Urinary bladder (tissue), 4 donors: ENCODE measurements at places on chromosomes 3 and 15.

DNA sequence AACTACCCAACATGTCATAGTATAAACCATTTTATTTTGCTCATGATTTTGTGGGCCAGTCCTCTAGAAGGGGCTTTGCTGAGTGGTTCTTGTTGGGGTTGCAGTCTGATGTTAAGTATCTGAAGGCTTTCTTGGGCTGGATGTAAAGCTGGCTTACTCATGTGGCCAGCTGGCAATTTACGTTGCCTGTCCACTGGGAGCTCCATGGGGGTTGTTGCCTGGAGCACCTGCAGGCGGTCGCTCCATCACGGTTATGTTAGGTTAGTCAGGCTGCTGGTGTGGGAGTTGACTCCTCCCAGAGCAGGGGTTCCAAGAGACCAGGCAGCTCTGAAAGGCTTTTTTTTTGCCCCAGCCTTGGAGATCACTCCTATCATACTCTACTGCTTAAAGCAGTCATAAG, 98.1 kb downstream of the NR1D2 start:
- no peak for DNase-seq

DNA sequence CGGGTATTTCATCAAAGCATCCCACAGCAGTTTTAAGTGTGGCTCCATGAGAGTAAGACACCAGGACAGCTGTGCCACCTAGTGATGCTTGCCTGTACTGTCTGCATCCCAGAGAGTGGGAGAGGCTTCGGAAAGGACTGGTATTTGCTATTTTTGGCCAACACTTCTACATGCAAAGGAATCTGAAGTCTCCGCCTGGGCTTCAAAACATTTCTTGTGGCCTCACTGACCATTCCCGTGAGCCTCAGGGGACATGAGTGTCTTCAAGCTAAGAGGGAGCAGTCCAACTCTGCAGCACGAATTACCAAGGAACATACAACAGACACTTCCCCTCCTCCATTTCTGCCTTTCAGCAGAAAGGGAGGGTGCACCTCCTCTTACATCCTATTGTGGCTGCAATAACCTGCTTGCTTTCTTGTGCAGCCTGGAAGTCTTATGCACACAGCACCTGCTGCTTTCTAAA, 177.5 kb downstream of the RORA start:
- DNase-seq, result no peak

DNA sequence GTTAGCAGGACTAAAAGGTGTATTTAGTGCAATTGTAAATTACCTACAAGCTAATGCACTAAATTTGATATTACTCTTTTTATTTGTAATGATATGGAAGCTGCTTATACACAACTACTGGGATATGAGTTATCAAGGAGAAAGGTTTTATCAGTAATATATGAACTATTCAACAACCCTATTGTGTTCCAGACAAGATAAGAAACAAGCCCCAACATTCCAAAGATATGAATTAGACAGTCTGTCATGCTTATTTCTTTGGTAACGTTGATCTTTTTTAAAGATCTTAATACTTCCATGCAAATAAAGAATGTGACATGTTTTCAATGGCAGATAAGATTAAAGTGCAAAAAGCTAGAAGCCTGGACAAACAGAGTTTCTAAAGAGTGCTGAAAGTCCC, 314.0 kb upstream of the THBS1 start:
- DNase-seq, result no peak

DNA sequence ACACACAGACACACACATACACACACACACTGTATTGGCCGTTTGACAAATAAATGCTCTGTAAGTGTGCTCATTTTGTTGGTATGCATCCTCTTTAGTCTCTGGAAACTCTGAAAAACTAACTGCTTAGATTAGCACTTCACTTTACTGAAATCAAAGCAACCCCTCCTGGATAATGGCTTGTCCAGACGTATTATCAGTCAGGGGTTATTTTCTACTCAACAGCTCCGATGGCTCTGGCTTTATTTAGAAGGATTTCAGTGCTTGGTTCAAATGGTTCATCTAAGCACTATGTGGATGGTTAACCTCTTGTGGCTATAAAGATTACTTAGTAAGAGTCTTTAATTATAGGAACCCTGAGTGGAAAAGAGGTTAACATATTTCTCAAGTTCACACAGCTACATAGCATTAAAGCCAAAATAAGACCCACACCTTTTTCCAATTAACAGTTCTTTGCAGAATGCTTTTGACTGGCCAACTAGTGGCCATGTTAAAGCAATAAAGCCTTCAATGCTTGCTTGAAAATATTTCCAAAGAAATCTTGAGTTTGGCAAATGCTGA, 516.1 kb upstream of the NAALADL2 start:
- DNase-seq, result no peak

GRCh38 chr15:60887139-60887538, 342.0 kb downstream of the RORA start:
- no peak for DNase-seq
